ENCODE measurements at places on chromosomes 3 and 15.

GRCh38 chr3:80767604-80768003 lies 993.8 kb downstream of the GBE1 start:
- DNase-seq: no peak

DNA sequence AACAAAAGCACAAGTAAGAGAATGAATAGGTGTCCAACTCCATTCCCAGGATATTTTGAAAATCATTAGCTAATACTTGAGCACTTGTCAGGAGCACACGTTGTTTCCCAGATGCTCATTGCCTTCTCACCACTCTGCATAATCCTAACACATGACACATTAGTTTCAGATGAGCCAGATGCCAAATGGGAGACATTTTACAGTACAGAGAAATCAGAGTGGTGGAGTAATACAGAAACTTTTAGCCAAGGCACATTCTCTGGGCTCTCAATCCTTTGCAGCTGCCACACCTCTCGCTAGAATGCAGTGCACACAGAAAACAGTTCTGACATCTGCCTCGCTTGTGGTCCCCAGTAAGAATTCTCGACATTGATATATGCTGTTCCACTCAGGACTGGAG lies 76.6 kb downstream of the P3H2 start:
- no peak for DNase-seq

GRCh38 chr3:100419406-100419805 lies 18.1 kb downstream of the LNP1 start:
- no peak for DNase-seq

DNA sequence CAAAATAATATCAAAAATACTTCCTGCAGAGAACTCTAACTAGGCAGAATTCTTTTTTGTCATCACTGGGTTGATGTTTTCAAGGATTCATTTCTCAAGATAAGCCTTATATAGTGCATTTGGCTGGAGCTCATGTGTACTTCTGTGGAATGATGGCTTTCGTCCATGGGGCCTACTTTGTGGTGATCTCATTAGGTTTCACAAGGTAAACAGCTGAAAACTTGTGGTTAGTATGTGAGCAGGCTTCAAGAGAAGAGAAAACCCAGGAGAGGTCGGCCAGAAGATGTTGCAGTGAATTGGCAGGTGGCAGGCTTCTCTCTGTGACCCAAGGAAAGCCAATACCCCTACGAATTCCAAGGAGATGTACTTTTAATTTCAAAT lies 121.4 kb upstream of the PHLDB2 start:
- DNase-seq: no peak

GRCh38 chr3:126081618-126082361 lies 2.1 kb downstream of the SLC41A3 start:
- no peak for DNase-seq

- DNase-seq: no peak
Measured at GRCh38 chr15:26433818-26434217, 339.0 kb downstream of the GABRB3 start.

DNA sequence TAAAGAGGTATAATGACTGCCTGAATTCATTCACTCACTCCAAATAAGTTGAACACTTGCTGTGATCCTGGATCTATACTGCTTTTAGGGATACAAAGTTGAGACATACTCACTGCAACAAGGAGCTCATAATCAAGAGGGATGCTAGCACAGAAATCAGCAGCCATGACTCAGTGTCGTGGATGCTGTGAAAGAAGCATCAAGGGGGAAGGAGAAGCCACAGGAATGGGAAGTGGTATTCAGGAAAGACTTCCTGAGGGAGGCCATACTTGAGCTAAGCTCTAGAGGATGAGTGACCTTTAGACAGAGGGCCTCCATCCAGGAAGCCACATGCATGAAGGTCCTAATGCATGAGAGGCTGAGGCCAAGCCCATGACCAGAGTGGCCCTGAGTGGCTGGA lies 245.7 kb upstream of the RORA start:
- DNase-seq: no peak

DNA sequence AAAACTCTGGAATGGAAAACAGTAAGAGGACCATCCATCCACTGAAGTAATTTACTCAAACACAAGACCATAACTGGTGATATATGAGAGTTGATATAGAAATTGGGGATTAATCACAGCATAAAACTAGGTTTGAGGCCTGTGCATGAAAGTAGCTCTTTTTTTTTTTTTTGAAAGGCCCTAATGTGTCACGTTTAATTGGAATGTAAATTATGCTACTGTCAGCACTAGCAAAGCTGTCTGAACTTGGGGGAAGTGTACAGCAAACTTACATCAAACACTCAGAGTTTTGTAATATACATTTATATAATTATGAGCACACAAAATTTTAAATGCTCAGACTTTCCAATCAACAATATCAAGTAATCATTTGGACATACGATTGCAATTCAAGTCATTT lies 154.1 kb downstream of the GREM1 start:
- DNase-seq: no peak

- no peak for DNase-seq
Measured at GRCh38 chr15:60961541-60962485, 267.3 kb downstream of the RORA start.

GRCh38 chr15:74383695-74384565 lies 16.5 kb upstream of the CYP11A1 start:
- peak; percentile 69 for DNase-seq

GRCh38 chr3:55659701-55660100 lies 172.6 kb upstream of the WNT5A start:
- no peak for DNase-seq

- DNase-seq: no peak
Measured at GRCh38 chr3:195803289-195803908, 8.3 kb downstream of the MUC4 start.

- no peak for DNase-seq
Measured at GRCh38 chr15:99983886-99984286, 250.6 kb upstream of the LYSMD4 start.

GRCh38 chr15:71599418-71600151 lies 210.8 kb upstream of the NR2E3 start:
- no peak for DNase-seq

GRCh38 chr3:170222647-170223541 lies 670 bp downstream of the PRKCI start:
- DNase-seq: peak; percentile 24

GRCh38 chr15:45180201-45180600 lies 7.6 kb downstream of the SHF start:
- no peak for DNase-seq
